ENCODE measurements at places on chromosomes 5 and 9.

GRCh38 chr9:18255747-18256146 is 218.2 kb upstream of the ADAMTSL1 start:
- DNase-seq: peak; percentile 27

DNA sequence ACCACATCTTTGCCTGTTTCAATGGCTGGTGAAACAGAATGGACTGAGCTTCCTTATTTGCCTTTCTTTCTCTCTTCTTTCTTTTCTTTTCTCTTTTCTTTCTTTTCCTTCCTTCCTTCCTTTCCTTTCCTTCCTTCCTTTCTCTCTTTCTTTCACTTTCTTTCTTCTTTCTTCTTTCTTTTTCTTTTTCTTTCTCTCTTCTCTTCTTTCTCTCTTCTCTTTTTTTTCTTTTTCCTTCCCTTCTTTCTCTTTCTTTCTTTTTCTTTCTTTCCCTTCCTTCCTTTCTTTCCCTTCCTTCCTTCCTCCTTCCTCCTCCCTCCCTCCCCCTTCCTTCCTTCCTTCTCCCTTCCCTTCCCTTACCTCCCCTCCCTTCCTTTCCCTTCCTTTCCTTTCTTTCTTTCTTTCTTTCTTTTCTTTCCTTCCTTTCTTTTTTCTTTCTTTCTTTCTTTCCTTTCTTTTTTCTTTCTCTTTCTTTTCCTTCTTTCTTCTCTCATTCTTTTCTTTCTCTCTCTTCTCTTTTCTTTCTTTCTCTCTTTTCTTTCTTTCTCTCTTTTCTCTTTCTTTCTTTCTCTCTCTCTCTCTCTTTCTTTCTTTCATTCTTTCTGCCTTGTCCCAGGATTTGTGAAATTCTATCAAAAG is 50.1 kb upstream of the MCTP1 start:
- no peak for DNase-seq

- DNase-seq: no peak
These were observed 275.8 kb upstream of the IRX2 start for GRCh38 chr5:3027185-3027865.

DNA sequence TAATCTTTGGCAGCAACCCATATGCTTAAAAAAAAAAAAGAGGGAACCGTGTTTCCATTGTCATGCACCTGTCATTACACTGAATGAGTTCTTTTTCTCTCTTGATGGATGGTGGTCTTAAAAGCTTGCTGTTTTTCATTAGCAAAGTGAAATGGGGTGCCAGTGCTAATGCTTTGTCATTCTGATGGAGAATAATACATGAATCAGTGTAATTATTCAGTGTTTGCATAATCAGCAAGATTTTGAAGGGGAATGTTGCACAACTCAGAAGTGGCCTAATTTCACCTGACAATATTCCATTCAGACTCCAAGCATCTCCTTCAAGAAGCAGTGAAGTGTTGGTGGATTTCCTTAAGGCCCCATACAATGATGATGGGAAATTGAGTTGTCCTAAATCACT is 38.1 kb downstream of the MAP1B start:
- DNase-seq: no peak

GRCh38 chr5:166083183-166083959 is 2208.1 kb upstream of the WWC1 start:
- no peak for DNase-seq

GRCh38 chr5:29642601-29643000 is 1550.9 kb upstream of the CDH6 start:
- DNase-seq: no peak

DNA sequence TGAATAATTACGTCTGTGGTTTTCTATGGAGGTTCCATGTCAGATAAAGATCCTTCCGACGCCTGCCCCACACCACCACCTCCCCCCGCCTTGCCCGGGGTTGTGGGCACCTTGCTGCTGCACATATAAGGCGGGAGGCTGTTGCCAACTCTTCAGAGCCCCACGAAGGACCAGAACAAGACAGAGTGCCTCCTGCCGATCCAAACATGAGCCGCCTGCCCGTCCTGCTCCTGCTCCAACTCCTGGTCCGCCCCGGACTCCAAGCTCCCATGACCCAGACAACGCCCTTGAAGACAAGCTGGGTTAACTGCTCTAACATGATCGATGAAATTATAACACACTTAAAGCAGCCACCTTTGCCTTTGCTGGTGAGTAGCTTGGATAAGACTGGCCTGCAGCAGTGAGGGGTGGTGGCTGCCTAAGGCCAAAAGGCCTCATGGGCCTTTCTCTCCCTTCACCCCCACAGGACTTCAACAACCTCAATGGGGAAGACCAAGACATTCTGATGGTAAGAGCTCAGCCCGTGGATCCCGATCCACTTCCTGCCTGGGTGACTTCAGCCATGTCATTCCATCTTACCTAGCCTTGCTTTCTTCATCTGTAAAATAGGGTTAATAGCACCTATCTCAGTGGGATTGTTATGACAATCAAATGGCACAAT is at the start of gene IL3:
Gene IL3 (plus strand): TSS at position 155 of the 661 bp plus-strand sequence. CDS start 52 bp downstream, at position 207.
- DNase-seq: no peak

DNA sequence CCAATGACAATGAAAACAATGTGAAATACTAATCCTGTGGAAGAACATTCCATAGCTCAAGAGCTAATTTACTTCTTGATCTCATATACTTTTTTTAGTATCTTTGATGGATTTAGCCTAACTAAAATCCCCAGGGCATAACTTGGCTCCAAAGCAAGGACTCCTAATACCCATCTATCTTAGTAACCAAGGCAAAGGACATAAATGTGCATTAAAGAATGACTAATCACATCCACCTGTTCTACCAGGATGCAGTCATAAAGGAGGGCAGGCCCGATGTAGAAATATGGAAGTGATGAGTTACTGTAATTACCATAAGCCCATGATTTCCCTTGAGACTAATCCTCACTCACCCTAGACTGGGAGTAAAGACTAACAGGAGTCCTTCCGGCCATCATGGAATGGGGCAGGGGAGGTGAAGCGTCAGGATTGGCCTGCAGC is 56.9 kb downstream of the KIF24 start:
- no peak for DNase-seq

- no peak for DNase-seq
These were observed 18.1 kb upstream of the MTX3 start for GRCh38 chr5:80008995-80009765.

DNA sequence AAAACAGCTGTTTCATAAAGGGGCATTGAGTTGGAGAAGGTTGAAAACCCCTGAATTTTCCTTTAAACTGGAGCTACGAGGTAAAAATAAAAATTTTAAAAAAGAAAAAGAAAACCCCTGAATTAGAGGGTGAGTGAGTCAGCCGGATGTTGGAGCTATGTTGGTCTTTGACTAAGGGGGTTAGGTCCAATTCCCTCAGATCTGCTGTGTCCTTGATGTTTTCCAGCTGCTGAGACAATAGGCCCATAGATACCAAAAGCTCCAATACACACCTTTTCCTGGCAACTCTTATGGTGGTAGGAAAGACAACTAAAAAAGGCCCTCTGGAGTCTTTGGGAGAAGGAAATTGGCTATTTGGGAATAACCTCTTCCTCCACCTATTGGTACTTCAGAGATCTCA is 79.4 kb upstream of the SAP30L start:
- DNase-seq: no peak

DNA sequence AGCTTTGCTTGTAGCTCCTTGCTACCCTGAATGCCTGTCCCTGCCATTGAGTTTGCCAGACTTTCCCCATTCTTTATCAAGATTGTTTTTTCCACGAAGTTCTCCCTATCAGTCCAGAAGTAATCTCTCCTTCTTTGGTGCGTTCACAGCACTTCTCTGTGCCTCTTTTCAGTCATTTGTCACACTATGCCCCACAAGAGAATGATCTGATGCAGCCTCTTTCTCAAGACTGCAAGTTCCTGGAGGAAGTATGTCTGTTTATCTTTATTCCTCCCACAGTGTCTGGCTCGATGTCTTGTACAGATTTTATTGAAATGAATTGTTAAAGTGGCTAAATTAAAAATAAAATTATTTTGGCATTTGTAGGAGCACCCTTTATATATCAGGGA is 99.3 kb downstream of the CCDC192 start:
- DNase-seq: no peak

DNA sequence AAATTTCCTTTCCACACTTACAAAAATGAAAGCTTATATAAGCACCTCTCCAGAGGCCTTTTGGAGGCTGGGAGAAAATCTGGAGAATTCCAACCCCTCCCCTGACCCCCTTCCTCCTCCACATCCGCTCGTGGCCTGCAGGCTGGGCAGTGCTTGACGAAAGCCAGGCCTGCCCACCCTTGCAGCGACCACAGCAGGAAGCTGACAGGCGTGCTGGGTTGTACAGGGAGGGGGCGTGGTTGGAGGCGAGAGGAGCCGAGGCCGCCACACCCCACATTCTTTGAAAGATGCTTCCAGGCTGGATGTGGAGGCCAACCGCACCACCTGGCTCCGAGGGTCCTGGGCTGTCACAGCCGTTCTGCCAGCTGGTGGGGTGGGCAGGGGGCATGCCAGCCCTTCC is 47.8 kb upstream of the IER5L start:
- DNase-seq: no peak

- no peak for DNase-seq
These were observed 189.6 kb downstream of the NR3C1 start for GRCh38 chr5:143213851-143214363.

DNA sequence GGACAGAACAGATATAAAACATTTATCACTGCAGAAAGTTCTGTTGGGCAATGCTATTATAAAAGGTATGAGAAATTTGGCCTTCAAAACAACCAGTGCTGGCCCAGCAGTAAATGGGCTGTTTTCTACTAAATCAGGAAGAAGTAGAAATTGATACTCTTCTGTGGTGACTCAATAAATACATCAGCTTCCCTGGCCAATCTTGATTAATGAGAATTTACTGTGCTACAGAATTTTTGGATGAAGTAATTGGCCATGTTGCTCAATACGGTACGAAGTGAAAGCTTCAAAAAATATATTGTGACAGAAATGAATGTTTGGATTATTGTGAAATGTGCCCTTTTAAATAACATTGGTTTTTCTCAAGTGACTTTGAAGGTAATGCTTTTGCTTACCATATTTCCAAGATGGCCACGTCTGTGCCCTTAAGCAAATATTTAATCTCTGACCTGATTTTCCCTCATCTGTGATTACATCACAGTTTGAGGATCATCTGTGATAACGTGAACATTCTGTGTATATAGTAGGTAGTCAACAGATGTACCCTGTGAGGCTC is 4.2 kb downstream of the DNAJA1 start:
- DNase-seq: no peak

DNA sequence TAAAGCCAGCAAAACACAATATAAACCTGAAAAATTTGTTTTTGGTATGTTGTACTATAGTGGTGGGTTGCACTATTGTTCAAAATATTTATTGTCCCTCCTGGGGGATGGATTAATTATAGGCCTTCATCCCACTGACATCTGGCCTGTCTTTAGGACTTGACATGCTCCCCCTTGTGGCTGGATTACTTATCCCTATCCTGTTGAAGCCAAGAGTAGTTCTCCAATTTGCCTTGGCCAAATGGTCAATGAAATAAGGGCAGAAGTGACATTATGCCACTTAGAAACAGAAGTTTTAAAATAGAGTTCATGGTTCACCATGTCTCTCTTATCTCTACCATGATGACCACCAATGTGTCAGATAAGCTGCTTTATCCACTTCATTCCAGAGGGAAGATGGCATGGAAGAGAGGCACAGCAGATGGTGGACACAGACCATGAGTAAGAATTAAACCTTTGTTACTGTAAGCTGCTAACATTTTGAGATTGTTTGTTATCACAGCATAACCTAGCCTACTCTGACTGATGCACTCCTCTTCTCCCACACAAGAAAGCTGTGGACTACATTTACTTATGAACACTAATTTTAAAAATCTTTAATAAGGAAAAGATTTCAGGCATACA is 29.2 kb upstream of the ARHGEF28 start:
- peak; percentile 57 for DNase-seq

- DNase-seq: no peak
These were observed 229.4 kb downstream of the FSTL4 start for GRCh38 chr5:133382661-133383579.

DNA sequence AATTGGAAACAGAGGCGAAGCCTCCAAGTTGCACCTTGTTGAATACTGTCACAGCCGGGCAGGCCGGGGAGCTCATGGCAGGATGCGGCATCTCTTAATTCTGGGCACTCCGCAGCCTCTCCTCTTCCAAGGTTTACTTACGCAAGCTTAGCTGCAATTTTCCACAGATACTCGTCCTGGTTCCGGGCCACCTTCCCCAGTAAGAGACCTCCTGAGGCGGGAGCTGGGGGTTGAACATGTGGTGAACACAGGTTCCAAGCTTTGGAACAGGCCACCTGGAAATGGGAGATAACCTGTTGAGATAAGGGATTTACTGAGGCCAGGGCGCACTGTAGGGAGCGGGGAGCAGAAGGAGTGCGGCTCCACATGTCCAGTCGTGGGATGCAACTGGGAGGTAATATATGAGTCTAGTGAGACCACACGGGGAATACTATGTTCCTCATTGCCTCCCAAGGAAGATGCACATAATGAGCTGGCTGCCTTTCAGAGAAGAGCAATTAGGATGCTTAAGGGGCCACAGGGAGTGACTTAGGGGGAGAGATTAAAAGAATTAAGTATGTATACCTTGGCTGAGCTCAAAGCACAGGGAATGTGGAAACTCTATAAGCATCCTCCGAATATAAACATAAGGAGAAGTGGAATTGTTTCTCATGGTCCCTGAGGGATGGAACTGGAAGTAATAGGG is 335.2 kb downstream of the CWC27 start:
- DNase-seq: no peak

DNA sequence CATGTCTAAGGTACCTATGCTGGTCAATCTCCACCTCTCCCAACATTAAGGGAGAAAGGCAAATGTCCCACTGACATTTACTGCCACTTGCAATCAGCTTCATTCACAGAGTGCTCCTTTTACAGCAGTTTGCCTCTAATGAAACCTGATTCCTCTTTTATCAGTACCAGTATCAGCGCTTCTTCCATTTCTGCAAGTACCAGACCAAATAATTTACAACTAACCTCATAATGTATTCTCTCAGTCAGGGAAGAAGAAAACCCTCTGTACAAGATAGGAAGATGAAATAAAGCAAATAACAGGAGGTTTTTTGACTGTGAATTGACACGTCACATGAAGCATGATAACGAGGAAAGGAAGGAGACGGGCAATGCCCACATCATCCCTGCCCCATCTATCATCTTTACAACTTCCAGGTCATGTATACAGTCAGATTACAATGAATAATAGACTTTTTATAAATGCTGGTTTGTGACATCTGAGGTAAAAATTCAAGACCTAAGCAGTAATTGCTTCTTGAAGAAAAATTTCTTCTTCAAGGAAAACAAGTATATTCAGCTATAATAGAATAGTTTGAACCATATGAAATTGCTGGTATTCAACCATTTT is 21.9 kb downstream of the ABITRAM start:
- no peak for DNase-seq
